NCI-H2227 treated with DMSO at 0.1 percent for 48 hours (cell line): ENCODE measurements at places on chromosomes 6 and 20.

DNA sequence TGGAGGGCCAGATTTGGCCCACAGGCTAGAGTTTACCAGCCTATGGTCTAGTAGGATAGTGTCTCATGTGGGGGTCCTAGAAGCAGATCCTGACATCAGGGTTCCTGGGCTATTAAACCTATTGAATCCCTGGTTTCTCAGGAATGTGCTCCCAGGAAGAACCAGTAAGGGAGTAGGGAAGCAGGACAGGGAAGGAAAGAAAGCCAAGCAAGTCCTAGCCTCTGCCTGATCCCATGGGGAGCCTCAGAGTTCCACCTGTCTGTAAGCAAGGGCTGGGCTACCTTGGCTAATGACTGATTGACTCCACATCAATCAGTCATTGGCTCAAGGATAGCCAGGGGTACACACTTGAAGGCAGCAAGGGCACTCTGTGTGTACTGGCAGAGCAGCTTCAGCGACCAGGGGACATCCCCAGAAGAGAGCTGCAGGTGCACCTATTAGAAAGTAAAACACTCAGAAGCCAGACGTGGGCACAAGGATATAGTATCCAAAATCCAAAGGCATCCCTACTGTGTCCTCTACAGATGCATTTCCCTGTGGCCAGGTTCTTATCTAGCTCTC lies 309.5 kb downstream of the TSHZ2 start:
- DNase-seq: no peak

- DNase-seq: no peak
Observed at GRCh38 chr20:1863296-1863695, 31.9 kb upstream of the SIRPA start.

- DNase-seq: peak; percentile 17
Observed at GRCh38 chr20:3243718-3244358, 4.8 kb upstream of the SLC4A11 start.

DNA sequence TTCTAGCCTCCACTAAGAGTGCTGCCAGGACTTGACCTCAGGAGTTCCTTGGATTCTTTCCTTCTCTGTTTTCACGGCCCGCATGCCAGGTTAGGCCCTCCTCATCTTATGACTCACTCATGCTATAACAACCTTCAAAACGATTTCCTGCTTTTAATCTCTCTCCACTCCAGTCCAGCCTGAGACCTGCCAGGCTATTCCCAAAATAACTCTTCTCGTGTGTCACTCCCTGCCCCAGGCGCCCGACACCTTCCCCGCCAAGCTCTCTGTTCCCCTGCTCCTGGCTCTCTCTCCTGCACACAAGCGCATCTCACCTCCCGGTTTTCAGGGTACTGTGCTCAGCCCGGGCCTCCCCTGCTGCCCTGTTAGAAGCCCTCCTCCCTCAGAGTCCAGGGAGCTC lies 64.1 kb upstream of the RPS6KA2 start:
- DNase-seq: no peak

DNA sequence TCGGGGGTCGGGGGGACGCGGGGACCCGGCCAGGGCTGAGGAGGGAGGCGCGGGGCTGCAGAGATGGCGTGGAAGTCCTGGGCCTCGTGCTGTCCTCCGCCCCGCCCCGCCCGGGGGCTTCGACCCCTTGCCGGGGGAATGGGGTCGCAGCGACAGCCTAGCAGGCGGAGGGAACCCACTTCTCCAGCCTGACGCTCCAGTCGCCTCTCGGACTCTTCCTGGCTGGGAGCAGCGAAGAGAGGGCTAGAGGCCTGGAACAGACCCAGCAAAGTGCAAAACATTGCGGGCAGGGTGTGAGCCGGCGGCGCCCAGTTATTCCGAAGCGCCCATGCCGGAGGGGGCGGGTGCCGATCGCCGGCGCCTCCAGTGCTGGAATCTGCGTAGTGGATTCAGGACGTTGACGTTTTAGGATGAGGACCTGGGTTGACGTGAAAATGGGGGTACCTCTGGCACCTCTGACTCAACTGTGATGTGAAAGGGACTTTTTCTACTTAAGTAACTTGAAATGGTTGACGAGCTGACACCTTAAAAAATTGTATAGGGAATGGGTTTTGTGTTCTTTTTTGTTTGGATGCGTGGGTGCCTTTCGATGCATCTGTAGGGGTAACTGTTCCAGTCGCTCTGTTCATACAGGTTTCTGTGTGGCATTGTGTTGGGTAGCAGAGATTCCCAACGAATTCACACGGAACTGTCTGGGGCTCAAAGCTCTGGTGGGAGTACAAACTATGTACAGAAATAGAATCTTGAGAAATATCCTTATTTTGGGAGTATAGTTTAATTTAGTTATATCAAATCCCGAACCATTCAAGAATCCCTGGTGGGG lies 1.4 kb downstream of the SLC35F1 start:
- DNase-seq: no peak

DNA sequence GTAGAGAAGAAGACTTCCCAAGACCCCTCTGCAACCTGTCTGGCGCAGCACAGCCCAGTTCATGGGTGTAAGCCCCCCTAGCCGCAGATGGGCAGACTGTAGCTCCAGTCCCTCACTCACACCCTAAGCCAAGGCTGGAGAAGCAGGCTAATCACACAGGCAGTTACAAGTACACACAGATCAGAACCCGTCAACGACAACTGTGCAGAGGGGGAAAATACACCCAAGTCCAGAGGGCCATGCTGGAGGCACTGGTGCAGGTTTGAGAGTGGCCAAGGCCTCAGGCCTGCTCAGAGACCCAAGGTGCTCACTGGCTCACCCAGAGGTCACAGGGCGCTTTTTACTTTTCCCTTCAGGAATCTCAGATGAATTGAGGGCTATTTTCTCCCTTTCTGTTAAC lies 106.1 kb downstream of the NOL4L start:
- no peak for DNase-seq

DNA sequence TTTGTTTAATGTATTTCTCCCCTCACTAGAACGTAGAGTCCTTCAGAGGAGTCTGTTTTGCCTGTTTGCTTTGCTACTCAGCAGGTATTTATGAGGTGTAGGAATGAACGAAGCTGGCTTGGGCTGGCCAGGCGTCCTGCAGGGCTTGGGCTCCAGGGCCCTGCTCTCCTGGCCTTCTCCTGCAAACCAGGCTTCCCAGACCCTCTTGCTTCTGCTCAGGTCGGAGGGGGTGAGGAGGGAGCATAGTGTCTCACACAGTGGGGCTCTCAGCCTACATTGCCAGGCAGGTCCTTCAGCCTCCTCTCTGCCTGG lies 24.6 kb upstream of the MLN start:
- no peak for DNase-seq

GRCh38 chr6:13351271-13351670 lies 22.9 kb upstream of the TBC1D7 start:
- DNase-seq: no peak

DNA sequence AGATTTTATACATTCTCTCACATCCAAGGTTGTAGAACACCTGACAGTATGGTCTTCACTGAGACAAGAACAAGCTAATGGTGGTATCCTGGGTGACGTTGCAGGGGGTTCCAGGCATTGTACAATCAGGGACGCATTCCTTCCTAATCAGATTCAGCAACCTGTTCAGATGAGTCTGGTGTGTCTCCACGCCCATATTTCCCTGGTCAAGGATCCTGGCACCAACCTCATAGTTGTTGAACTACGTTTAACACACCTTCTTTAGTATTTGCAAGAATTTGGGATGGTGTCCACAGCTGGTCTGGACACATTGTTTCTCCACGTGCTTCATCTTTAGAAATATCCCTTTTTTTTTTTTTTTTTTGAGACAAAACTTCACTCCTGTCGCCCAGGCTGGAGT lies 161.0 kb upstream of the CDYL start:
- no peak for DNase-seq
